Smooth muscle cell of the umbilical artery (primary cell): ENCODE measurements at places on chromosomes 3 and 15. TPM values are rescaled to one million over a fixed set of nuclear protein-coding genes. Genes with fewer than 3 reads are reported as not detected.

The ADAMTSL3 gene
- total RNA-seq: under 0.01 and 0.05 TPM in 2 replicates

The HHATL gene
- not detected in 2 replicates for total RNA-seq

The DIS3L gene
- 17.7 and 19.0 TPM in 2 replicates for total RNA-seq

The TRPM1 gene
- not detected in 2 replicates for total RNA-seq

The GOLGA6L10 gene
- total RNA-seq: 0.30 and 0.78 TPM in 2 replicates

The KATNBL1 gene
- 56.1 and 56.4 TPM in 2 replicates for total RNA-seq

The ERICH6 gene
- total RNA-seq: not detected in 2 replicates

The XYLB gene
- total RNA-seq: 3.6 and 6.0 TPM in 2 replicates

The HESX1 gene
- 0.46 TPM in 1 of 2 replicates, not detected in the other for total RNA-seq
